ENCODE measurements at places on chromosomes 2 and 18.

GRCh38 chr18:48044944-48045343, 114.5 kb upstream of the SMAD2 start:
- no peak for DNase-seq

- no peak for DNase-seq
Measured at GRCh38 chr2:159907909-159908308, 109.9 kb upstream of the CD302 start.

DNA sequence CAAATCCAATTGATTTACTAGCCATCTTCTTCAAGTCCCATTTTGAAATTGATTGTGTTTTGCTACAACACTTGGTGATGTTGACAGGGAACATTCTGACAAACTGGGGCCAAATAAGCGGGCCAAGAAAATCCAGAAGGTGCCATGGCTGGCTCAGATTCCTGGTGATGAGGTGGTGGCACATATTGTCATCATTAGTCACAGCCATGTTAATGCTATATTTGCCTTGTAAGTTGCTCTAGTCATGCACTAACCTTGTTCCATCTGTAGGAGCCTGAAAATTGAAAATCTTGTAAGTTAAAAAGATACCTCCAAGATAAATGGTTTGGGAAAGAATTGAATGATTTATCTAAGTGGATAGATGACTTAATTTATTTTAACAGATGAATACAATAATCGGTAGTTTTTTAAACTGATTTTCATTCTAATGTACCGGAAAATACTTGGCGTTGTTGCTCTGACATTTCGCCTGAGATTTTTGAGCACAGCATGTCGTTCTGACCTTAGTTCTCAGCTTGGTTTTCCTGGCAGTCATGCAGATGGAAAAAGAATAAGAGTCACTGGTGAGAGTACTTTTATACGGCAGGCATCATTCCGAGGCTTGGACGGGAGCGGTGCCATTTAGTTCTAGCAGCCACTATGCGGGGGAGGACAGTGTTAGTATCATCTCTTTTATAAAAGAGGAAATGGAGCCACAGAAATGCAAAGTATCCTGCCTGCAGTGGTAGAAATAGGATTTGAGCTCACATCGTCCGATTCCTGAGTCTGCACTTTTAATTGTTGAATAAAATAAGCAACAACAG, 133.9 kb downstream of the ZNF532 start:
- DNase-seq = no peak

- DNase-seq = no peak
Measured at GRCh38 chr2:196980001-196980400, 53.5 kb upstream of the PGAP1 start.

GRCh38 chr2:168896783-168897182, 4.3 kb upstream of the G6PC2 start:
- DNase-seq = no peak

- DNase-seq = peak; percentile 16
Measured at GRCh38 chr2:238203973-238204683, 633 bp upstream of the ILKAP start.

DNA sequence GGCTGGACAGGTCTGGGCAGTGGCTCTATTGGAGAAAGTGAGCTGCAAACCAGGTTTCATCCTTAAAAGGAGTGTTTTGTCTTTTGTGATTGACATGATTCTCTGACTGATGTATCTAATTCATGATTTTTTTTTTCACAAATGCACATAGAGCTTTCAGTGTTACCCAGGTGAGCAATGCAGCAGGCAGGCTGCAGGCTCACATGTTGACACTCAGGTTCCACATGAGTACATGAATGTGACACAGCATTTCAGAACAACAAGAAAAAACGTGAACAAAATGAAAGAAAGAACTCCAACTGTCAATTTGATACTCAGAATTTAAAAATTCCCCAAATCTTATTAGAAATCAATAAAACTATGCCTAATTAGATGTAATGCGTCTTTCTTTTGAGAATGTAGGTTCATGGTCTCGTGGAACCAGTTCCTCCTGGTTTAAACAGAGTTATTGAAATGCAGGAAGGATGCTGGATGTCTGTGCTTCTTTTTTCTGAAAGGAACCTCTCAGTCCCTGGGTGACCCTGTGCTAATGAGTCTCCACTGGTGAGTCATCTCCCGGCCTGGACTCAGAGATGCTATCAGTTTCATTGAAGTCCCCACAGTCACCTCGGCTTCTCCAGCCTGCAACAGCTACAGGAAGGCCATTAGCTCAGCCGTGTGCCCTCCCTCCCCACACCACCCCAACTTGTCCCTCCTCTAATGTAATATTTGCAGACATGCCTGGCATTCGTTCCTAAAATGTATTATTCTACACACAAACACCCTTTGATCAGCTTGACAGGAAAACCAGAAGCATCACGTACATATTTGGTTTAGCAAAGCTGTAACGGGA, 430.4 kb downstream of the LPIN1 start:
- peak; percentile 74 for DNase-seq

- no peak for DNase-seq
Measured at GRCh38 chr2:236572482-236572881, 2.9 kb downstream of the ACKR3 start.

DNA sequence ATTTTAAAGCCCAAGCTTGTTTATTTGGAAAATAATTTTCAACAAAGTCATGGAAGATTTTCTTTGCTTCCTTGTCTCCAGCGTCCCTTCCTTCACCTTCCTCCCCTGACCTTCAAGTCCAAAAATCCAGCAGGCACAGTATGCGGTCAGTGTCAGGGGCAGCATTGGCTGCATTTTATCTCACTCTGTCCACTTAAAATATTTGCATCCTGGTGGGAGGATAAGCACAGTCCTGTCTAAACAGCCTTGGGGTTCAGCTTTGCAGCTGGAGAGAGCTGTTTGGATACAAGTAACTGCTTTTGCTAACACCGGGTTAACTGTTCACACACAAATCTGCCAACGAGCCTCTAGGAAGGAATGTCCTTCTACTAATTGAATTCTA, 318.1 kb downstream of the PDE11A start:
- DNase-seq = no peak

- no peak for DNase-seq
Measured at GRCh38 chr2:217016796-217017419, 157.0 kb upstream of the TNP1 start.

GRCh38 chr2:211836409-211836808, 702.2 kb downstream of the ERBB4 start:
- no peak for DNase-seq

GRCh38 chr2:111678651-111679050, 205.3 kb downstream of the ANAPC1 start:
- no peak for DNase-seq

DNA sequence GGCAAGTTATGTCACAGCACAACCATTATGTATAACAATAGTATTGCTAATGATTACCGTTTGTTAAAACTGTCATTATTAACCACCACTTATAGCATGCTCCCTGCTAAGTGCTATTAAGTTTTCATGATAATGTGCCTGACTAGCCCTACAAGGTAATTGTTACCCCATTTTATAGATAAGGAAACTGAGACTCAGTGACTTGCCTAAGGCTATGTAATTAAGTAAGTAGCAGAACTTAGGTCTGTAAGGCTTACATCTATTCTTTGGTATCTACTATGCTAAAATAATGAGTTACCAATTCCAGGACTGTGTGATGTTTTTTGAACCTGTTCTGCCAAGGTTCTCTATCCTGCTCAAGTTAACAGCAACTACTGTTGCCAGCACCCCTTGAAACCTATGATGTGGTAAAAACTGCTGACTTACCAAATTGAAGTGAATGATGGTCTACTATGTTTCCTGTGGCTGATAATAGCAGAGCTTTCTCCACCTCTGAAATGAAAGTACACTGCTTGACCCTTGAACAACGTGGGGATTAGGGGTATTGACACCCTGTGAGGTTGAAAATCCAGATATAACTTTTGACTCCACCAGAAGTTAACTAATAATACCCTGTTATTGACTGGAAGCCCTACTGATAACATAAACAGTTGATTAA, 18.2 kb downstream of the ACVR2A start:
- peak; percentile 5 for DNase-seq

DNA sequence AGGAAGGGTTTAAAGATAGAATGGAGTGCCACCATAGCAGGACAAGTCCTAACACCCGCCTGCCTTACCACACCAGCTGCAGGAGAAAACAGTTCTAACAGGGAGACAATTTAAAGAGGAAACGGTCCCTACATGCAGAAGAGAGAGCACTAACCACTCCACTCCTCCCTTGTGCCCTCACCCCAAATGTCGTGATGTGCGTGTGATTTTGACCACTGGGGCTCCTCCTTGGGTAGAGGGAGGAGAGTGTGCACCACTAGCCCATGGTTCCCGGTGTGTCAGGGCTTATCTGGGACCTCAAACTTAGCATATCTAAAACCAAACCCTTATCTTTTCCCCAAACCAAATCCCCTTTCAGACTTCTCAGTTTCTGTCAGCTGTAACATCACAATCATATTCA, 105.5 kb upstream of the CCDC68 start:
- DNase-seq = peak; percentile 59

DNA sequence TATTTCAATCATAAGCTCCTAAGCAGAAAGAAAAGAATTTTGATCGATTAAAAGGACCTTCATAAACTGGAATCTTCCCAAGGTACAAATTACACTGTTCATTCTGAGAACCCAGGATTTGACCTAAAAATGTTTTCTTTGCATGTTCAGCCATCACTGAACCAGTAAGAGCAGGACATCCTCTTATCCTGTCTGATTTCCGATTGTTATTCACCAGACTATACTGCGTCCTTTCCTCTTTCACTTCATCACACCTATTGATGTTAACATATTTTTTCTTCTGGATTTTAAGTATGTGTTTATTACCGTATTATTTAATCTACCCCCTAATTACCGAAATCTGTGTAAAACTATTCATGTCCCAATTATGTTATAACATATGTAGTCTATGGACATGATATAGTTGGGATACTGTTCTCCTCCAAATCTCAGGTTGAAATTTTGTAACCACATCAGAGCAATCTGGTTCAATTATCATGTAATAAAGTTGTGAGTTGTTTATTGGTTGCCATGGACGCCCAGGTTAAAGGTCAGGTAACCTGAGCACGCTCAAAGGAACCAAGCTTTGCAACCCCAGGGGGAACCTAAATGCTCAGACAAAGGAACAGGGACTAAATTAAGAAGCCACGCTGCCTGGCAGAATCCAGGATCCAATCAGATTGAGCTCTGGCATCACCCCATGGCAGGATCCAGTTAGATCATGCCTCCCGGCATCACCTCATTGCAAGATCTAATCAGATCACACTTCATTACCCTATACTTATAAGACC, 11.6 kb upstream of the TBC1D8 start:
- no peak for DNase-seq

GRCh38 chr2:197838036-197838435, 33.6 kb downstream of the PLCL1 start:
- DNase-seq = peak; percentile 36

GRCh38 chr2:233142355-233142897, 82.3 kb downstream of the INPP5D start:
- peak; percentile 84 for DNase-seq

- DNase-seq = no peak
Measured at GRCh38 chr18:75161256-75162028, 47.5 kb downstream of the PTGR3 start.

- DNase-seq = no peak
Measured at GRCh38 chr2:120241684-120242083, 11.0 kb upstream of the RALB start.

- no peak for DNase-seq
Measured at GRCh38 chr2:98233941-98234340, 112.3 kb upstream of the CNGA3 start.

DNA sequence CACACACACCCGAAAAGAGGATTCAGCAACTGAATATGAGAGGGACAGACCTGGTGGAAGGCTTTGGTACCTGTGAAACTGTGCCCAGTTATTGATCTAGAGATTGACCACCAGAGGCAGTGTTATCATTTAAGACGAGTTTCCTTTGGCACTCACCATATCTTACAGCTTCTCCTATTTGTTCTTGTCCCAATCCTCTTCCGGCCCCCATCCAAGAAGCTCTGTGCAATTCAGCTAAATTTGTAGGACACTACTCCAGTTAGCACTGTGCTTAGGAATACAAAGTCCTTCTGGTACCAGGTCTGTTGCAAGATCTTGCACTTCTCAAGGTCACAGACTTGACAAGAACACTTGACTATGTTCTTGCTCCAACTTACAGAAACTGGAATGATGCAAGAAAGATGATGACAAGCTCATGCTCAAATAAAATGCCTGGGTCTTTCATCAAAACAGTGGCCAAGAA, 177.7 kb downstream of the TMEM247 start:
- DNase-seq = peak; percentile 39

GRCh38 chr18:51009072-51009471, 20.9 kb upstream of the SMAD4 start:
- no peak for DNase-seq

DNA sequence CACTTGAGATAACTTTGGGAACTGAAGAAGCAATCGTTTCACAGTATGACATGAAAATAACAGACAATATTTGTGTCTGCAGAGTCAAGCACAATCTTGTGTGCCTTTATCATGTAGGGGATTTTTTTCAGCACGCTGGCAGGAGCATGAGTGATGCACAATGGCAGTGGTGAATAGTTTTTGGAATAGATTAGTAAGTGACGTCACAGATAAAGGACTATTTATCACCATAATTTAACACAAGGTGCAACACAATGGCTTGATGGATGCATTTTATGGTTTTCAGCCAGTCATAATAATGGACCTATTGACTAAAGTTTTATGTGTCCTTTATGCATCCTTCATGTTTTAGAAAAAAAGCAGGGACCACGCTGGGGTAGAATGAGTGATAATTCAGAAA, 559.8 kb upstream of the FANCL start:
- no peak for DNase-seq

DNA sequence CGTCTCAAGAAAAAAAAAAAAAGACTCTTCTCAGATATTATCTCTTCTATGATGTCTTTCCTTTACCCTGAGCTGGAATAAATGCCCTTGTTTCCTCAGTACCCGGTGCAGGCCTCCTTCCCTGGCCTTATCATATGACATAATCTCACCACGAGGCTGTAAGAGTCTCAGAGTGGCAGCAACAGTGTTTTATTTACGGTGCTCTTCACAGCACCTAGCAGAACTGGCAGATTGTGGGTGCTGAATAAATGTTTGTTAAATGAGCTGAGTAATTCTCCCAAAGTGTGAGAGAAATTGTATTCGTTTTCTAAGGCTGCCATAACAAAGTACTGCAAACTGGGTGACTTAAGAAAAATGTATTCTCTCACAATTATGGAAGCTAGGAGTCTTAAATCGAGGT, 82.8 kb upstream of the CD28 start:
- no peak for DNase-seq

Data from GM12865 (cell line).